ENCODE measurements at places on chromosomes 12 and 14. TPM values are rescaled to one million over a fixed set of nuclear protein-coding genes. Genes with fewer than 3 reads are reported as not detected.

DNA sequence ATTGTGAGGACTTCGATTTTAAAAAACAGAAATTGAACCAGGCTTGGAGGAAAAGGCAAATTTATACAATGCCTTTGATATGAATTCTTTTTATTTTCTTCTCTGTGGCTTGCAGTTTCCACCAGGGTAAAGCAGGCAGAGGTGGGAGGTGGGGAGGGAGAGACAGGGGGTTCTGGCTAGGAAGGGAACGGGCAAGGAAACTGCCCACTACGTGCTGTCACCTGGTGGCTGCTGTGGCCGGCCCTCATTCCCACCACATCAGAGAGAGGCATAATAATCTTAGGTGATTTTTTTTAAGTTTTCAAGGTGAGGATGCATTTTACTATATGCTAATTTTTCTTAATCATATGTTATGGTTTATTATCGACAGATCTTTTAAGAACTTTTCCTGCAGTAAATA is 145.8 kb downstream of the CACNA1C start:
- no peak for DNase-seq

Gene CYP46A1
- polyA plus RNA-seq = 6.3 TPM

- no peak for DNase-seq
Measured at GRCh38 chr12:54661048-54661447, 12.9 kb upstream of the DCD start.

GRCh38 chr12:122793685-122794106 is 19.3 kb downstream of the CCDC62 start:
- peak; percentile 23 for DNase-seq

DNA sequence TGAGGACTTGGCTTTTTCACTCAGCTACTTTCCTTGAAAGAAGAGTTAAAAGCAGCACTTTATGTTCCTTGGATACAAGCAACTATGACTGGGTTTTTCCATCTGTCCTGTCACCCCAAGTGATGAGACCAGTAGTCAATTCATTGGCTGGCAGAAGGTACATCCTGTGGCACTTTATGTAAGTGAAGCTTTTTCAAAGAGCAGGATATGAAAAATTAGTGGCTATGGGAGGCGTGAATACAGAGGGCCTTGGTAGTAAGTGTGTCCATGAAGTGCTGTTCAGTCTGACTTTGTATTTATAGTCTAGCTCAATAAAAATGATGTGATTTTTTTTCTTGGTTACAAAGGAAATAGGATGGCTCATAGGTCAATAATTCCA is 68.8 kb downstream of the DRAM1 start:
- DNase-seq = no peak

Gene TBC1D30
- 11.2 TPM for polyA plus RNA-seq

GRCh38 chr14:65840118-65840751 is 427.7 kb downstream of the FUT8 start:
- no peak for DNase-seq

DNA sequence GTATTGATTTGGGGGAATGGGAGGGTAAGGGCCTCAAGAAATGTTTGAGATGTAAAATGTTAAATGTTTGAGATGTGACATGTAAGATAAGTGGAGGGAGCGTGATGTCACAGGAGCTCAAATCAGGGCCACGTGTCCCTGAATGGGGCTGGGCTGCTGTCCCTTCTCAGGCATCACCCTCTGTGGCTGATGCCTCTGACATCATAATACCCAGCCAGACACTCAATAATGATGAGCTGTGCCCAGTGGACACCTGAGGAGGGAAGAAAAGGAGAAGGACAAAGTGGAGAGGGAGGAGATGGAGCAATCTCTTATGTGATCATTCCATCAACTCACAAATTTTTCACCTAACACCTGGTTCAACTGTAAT is 120.8 kb downstream of the SAMD4A start:
- no peak for DNase-seq

Gene RTL1
- 0.11 TPM for polyA plus RNA-seq

DNA sequence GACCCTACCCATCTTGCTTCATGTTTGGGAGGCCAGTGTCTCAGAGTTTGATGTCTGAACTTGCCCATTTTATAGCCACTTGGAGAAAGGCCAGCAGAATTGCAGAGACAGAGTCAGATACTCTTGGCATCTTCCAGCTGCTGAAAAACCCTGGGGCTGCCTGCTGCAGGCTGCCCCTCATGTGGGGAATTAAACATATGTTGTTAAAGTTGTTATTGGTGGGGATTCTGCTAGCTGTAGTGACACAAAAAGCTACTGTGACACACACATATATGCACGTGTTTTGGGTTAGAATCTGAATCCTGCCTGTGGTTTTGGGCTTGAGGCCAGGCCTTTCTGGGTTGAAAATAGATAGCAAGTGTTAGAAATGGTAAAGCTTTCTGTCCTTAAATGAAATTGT is 1288.4 kb downstream of the AACS start:
- no peak for DNase-seq

Gene RASSF9
- 11.8 TPM for polyA plus RNA-seq

Measured in right lung (tissue), 10 donors.